ENCODE measurements at places on chromosomes 5 and 9. TPM values are rescaled to one million over a fixed set of nuclear protein-coding genes. Genes with fewer than 3 reads are reported as not detected.

The RPL12 gene
- 1,024 TPM for total RNA-seq

The MTMR12 gene
- total RNA-seq = 10.9 TPM

The IFNA21 gene
- total RNA-seq = not detected

The FOXD4 gene
- total RNA-seq = 0.16 TPM

The LRRTM2 gene
- 3.5 TPM for total RNA-seq

The NFIB gene
- total RNA-seq = 10.7 TPM

The PCSK5 gene
- total RNA-seq = 4.7 TPM

The FSD1L gene
- total RNA-seq = 4.6 TPM

The CRB2 gene
- not detected for total RNA-seq

The SHOC1 gene
- not detected for total RNA-seq

The GHR gene
- 3.5 TPM for total RNA-seq

The SPATA31D4 gene
- not detected for total RNA-seq

The C9orf50 gene
- total RNA-seq = under 0.01 TPM

The BRD8 gene
- 43.0 TPM for total RNA-seq

The LHX3 gene
- total RNA-seq = not detected

The ACTBL2 gene
- total RNA-seq = under 0.01 TPM

The IFNA2 gene
- not detected for total RNA-seq

The TSLP gene
- 2.5 TPM for total RNA-seq

The SPOCK1 gene
- 53.9 TPM for total RNA-seq
